ENCODE measurements at places on chromosomes 1 and 21.
A peak's percentile ranks its signal among the peaks of the same experiment; 100 is the strongest.

GRCh38 chr1:174408146-174408545 lies 39.6 kb upstream of the GPR52 start:
- no peak for DNase-seq

- no peak for DNase-seq
Measured at GRCh38 chr21:18529254-18529653, 125.7 kb upstream of the TMPRSS15 start.

- no peak for DNase-seq
Measured at GRCh38 chr1:51679435-51679834, 62.5 kb downstream of the OSBPL9 start.

- no peak for DNase-seq
Measured at GRCh38 chr21:42854246-42855010, 24.9 kb downstream of the WDR4 start.

DNA sequence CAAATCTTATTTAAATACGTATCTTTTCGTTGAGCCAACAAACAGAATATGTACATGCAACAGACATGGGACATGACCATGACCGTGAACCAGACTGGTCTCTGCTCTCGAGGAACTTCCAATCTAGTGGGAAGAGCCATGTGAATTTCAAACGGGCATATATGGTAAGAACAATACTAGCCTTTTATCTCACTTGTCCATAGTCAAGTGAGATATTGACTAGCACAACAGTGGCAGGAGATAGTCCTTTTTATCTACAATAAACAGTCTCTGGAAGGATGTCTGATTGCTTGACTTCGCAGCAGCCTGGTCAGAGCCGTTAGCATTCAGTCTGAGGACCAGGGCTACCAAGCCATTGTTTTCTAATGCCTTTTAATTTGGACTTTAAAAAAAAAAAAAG lies 12.6 kb upstream of the PLA2G2C start:
- no peak for DNase-seq

DNA sequence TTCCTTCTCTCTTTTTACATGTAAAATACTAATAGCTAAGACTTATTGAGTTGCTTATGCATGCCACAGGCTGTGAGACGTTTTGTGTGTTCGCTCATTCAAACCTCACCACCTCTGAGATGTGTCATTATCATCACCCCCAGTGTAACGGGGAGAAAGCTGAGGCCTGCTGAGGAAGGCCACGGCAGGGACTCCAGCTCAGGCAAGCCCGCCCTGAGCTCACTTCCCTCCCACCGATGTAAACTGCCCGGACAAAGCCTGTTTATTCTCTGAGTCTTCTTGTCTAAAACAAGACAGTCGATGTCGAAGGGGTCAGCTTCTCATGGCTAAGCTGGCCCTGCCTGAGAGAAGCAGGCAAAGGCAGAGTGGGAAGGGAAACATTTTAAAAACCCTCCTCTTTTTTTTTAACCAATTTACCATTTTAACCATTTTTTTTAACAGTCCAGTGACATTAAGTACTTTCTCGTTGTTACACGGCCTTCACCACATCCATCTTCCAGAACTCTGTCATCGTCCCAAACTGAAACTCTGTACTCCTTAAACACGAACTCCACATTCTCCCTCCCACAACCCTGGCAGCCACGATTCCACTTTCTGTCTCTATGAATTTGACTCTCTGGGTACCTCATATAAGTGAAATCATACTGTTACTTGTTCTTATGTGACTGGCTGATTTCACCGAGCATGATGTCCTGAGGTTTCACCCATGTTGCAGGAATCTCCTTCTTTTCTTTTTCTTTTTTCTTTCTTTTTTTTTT lies 204.8 kb upstream of the GALNT2 start:
- DNase-seq: no peak

DNA sequence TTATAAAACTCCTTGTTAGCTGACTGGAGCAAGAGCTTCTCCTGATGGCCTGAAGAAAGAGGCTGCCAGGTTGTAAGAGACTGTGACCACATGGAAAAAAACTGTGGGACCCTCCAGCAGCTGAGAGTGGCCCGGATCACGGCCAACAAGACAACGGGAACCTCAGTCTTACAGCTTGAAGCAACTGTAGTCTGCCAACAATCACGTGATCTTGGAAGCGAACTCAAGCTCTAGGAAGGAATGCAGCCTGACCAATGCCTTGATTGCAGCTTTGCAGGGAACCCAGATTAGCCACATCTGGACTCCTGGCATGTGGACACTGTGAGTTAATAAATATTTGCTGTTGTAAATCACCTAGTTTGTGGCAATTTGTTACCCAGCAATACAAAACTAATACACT lies 442.6 kb upstream of the PRMT6 start:
- DNase-seq: no peak

GRCh38 chr1:55156093-55156492 lies 59.1 kb downstream of the USP24 start:
- DNase-seq: no peak

- DNase-seq: no peak
Measured at GRCh38 chr1:235199441-235199840, 38.4 kb upstream of the RBM34 start.

- DNase-seq: no peak
Measured at GRCh38 chr1:154176337-154176736, 15.6 kb downstream of the TPM3 start.

- peak; percentile 92 for DNase-seq
Measured at GRCh38 chr1:205849619-205850355, at the start of gene PM20D1. Gene PM20D1 (minus strand): TSS chr1:205850132. CDS start chr1:205850072, 60 bp downstream.

GRCh38 chr21:38219049-38219628 lies 37.7 kb upstream of the KCNJ15 start:
- peak; percentile 72 for DNase-seq

- DNase-seq: no peak
Measured at GRCh38 chr1:215082532-215083382, at the start of gene KCNK2. Gene KCNK2 (plus strand): TSS chr1:215082737. CDS start chr1:215083386, 649 bp downstream.

GRCh38 chr1:55555956-55556725 lies 341.0 kb upstream of the USP24 start:
- DNase-seq: no peak

- DNase-seq: no peak
Measured at GRCh38 chr21:38310646-38311485, 54.1 kb downstream of the KCNJ15 start.

DNA sequence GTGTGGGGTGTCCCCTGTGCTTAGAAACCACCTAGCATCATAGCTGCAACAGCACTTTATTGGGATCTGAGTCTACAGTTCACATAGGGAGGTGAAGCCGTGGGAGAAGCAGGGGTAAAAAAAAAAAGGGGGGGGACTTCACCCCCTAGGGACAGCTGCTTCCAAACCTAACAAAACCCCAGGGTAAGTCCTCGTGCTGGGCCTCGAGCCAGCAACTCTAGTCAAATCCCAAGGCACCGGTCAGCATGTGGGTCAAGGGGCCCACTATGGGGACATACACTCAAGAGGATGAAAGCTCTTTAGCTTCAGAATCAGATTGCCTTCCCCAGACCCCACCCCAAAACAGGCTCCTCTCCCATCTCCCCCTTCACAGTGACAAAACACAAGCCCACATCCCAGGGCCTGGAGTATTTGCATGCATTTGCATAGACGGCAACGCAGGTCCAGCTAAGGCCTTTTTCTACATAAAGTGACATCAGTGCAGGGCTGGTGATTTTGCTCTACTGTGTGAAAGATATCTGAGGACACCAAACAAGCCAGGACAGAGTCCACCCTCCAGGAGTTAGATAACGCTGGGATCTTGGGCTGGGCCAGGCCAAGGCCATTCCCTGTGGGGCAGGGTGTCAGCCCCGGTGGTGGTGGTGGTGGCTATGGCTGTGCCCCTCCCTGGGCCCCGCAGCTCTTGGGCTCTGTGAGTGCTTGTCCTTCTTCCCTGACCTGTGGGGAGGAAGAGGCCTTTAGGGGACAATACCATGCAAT lies 8.1 kb upstream of the PMVK start:
- DNase-seq: no peak

DNA sequence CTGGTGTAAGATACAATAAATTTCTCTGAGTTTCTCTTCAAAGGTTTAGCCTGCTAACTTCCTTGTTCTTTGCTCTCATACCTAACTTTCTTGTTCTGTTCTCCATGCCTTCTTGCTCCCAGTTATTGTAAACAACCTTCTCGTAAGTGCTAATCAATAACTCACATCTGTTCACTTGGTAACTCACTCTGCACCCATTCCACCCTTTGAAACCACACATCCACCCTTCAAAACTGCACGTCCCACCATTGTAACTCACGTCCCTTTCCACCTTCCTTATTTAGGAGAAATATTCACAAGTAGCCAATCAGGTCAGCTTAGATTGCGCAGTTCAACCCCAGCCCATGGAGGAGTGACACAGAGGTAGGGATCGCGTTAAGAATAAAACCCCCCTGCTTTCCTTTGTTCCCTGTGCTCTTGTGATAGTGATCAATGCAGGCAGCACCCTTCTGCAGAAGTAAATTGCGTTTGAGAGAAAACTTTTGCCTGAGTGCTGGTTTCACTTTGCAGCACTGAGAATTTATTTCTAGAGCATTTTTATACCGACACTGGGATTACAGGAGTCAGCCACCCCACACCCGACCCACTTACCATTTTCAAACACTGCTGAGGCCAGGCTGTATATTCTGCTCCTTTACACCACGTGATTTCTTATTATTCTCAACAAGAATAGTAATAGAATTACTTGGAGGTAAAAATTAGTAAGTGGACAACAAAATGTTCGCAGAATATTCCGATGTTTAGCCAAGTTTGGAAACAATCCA lies 789.2 kb upstream of the RGS18 start:
- DNase-seq: no peak

- DNase-seq: no peak
Measured at GRCh38 chr1:94866164-94866807, 46.1 kb downstream of the SLC44A3 start.

DNA sequence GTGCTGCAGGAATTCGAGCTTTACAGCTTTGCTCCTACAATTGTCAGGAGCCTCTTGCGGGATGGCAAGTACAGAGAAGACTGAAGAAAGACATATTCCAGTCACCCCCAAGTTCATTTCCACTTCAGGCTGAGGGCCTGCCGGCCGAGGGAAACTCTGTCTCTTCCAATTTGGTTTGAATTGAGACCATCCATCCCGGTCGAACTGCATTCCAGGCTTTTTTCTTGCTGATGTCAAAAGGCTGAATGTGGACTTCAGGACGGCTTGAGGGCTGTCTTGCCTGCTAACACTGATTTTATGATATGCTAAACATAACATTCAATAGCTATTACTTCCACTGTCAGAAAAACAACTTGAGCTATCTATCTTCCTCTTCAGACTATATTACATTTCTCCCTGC lies 79.8 kb upstream of the PLXNA2 start:
- no peak for DNase-seq

GRCh38 chr1:218633238-218633988 lies 288.3 kb downstream of the TGFB2 start:
- no peak for DNase-seq

DNA sequence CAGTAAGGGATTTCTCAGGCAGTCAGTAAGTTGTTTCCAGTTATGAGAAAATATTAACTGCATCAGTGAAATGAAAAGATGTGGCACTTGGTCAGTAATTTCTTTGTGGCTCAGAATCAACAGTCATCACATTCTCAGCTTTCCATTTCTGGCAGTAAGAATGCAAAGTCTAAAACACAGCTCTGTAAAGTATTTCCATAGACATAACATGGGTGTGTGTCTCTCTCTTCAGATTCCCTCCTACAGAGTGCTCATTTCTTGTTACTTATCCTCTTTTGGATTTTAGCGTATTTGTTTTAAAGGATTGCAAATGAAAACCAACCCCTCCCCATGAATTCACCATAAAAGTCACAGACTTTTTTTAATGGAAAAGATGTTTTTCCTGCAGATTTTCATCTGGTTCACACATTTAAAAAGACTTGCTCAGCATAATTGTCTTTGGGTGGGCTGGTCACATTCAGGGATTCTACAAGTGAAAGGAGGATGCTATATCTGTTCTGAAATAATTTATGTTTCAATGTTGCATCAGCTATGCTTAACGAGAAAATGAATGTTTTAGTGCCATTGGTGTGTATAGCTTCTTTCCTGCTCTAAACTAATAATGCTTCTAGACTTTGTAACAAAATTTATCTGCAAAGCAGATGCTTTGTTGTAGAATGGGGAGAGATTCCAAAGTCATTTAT lies 34.6 kb upstream of the CD55 start:
- no peak for DNase-seq

GRCh38 chr1:26359981-26360806 lies 6.3 kb upstream of the CRYBG2 start:
- no peak for DNase-seq

GRCh38 chr1:228513236-228513900 lies 26.2 kb downstream of the RNF187 start:
- DNase-seq: no peak

DNA sequence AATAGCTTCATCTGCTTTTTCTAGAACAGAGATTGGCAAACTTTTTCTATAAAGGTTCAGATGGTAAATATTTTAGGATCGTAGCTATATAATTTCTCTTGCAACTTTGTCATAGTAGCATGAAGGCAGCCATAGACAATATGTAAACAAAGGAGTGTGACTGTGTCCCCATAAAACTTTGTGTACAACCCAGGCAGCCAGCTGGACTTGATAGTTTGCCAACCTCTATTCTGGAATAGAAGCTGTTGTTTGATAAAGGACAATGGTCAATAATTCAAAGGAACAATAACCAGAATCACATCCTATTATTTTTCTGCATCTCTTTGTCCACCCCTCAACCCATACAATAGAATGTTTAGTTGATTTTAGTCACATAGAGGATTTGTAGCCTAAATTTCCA lies 286.7 kb downstream of the LMX1A start:
- DNase-seq: no peak

DNA sequence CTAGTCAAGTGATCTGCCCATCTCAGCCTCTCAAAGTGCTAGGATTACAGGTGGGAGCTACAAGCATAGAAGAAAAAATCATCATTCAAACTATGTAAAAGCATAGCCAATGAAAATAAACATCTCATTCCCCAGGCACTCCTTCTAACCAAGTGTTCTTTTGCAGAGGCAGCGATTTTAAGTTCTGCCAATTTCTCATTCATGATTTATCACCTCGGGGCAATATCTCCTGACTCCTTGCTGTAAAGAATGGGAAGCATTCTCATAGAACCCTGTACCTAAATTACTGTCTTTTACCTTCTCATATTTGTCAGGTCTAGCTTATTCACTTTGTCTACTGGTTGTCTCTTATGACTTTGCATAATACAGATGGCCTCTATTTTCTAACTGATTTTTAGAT lies 32.5 kb upstream of the IVNS1ABP start:
- no peak for DNase-seq

- no peak for DNase-seq
Measured at GRCh38 chr1:154193821-154194220, 1.9 kb upstream of the TPM3 start.

All from stimulated activated effector memory CD8-positive, alpha-beta T cell treated with anti-CD3 and anti-CD28 coated beads, Interleukin-12 subunit alpha, Interleukin-12 subunit beta, amount 100 ng/mL, for 72 hours (primary cell).